AG08396 (cell line): ENCODE measurements at places on chromosomes 6 and 20.

DNA sequence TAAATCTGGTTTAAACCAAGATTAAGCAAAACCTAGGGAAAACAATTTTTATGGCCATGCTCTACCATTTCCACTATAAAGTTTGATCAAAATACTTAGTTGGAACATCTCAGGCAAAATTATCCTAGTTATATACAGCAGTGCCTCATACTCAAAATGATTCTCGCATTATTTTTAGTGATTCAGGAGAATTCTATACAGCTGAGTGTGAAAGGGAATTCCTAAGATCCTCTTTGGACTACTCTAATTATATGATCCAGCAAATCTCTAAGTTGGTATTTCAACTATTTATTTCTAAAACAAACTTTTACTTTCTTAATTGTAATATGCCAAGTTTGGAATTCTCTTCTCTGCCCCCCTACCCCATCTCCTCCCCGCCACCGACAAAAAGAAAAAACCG, 8.6 kb downstream of the DTNBP1 start:
- no peak for DNase-seq

DNA sequence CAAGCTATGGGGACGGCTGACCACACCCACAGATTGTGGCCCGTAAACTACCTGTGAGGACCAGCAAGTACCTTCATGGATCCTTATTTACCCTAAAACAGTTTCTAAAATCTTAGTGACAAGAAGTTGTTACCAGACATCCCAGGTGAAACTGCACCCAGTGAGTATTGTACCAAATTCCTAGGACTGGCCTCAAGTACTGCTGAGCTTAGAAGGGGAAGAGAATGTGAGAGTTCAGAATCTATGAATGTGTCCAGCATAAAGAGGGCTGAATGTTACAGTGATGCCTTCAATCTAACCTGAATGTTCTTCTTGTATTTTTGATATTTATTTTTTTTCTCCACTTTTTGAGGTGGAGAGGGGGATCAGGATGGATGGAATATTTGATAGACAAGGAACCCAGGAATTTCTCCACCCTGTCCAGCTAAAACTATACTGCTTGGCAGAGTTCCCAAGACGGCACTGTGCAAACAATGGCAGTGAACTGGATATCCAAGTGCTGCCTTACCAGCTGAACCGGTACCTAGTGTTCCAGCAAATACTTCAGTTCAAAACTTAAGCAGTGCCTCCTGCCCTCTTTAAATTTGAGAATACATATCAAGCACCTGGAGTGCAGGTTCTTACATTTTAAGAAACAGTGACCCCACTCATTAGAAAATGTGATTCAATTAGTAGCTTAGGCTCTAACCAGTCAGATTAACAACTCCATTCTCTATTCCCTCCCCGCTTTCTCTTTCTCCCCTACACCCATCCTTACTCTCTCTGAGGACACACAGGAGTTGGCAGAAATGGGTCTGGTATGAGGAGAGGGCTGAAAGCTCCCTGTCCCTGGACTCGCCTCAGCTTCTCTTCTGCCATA, 427.3 kb upstream of the FLRT3 start:
- no peak for DNase-seq

DNA sequence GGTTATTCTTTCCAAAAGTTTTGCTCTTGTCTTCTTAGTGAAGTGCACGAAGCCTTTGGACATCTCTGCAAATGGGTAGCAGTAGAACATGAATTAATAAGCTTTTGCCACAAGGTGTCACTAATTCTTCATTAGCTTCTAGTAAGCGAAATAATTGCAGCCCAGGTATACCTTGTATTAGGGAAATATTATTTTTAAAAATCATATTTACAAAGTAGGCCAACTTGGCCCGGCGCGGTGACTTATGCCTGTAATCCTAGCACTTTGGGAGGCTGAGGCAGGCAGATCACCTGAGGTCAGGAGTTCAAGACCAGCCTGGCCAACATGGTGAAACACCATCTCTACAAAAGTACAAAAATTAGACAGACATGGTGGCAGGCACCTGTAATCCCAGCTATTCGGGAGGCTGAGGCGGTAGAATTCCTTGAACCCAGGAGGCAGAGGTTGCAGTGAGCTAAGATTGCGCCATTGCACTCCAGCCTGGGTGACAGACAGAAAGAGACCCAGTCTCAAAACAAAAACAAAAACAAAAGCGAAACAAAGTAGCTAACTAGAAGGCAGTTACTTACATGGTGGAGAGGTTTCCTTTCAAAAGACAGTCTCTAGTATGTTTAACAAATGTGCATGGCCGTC, 8.8 kb upstream of the RSPH3 start:
- peak; percentile 20 for DNase-seq

DNA sequence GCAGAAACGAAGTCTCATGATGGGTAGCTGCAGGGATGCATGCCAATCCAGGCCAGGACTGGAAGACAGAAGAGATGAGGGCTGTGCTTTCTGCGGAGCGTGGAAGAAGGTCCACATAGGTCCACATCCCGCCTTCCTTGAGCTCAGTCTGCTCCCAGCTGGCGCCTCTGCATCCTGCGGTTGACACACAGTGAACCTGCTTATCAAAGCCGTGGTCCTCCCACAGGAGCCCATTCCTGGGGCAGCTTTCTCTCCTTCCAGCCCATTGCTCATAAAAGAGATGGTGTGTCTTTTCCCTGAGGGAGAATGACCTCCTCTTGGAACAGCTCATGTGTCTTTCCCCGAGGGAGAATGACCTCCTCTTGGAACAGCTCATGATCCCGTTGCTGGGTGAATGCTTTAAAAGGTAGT, 225.4 kb downstream of the CDH4 start:
- no peak for DNase-seq

DNA sequence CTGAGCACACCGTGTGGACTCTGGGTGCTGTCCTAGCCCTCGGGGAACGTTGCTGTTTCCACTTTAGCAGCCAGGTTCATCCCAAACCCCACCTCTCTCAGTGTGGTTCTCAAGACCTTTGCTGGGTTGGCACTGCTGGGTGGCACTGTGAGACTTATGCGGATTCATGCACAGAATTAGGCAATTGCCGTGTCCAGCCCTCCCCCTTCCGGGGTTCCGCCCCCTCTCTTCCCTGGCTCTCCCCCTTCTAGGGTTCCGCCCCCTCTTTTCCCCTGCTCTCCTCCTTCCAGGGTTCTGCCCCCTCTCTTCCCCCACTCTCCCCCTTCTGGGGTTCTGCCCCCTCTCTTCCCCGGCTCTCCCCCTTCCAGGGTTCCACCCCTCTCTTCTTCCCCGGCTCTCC, 39.8 kb upstream of the SLCO4A1 start:
- no peak for DNase-seq

GRCh38 chr20:35007891-35008290, 52.2 kb downstream of the MYH7B start:
- DNase-seq, result no peak

DNA sequence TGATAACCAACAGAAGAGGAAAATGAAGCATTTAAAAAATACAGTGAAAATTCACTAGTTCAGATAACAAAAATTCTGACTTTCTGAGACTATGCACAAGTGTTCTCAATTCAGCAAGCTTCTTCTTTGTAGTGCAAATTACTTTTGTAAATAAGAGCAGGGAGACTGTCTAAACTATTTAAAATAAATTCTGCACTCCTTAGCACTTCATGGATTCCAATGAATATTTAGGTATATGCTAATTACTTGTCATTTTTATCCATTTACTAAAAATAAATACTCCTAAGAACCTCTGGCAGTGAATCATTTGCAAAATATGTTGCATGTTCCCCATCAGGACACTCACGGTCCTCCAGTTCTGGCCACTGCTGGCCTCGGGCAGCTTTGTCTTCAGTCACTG, 139.8 kb downstream of the F13A1 start:
- DNase-seq, result no peak

DNA sequence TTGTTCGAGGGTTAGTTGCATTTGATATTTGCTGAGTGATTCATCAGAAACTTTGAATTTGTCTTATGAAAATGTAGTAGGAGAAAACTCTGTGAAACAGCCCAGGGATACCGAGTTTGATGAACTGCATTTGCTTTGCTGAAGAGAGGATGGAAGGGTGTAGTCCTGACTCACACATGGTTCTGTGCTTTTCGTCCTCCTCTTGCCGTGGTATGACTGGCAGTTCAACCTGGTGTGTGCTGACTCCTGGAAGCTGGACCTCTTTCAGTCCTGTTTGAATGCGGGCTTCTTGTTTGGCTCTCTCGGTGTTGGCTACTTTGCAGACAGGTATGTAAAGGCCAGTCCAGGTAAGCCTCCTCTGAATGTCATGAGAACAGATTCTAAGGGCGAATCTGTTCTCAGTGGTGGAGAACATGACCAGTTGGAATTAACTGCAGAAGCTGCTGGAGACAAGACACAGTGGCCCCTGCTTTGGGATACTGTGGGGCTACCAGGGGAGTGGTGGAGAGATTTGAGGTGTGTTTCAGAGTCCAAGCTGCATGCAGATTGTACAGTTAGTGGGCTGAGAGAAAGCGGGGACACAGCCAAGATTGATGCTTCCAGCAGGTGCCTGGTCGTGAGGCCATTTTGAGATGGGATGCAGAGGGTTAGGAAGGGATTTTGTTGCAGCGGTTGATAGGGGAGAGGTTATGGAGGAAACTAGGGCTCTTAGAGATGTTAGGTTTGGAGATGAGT, 8.4 kb downstream of the SLC22A1 start:
- DNase-seq, result no peak

- DNase-seq, result no peak
These were observed 90.1 kb downstream of the ZNF217 start for GRCh38 chr20:53503517-53503919.

GRCh38 chr20:4070323-4071177, 55.2 kb upstream of the RNF24 start:
- no peak for DNase-seq

DNA sequence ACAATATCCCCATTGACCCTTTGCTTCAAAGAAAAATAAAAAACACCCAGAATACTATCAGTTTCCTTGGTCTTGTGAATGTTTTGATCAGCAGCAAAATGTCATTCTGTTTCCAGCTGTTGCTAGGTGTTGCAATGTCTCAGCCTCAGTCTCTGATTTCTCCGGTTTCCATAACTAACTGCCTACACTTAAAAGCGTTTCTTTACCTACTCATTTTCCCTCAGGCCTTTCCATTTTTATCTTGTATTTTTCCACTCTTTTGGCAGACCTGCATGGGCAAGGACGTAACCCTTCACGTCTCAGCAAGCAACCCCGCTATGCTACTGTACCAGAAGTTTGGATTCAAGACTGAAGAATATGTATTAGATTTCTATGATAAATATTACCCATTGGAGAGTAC, 49.4 kb downstream of the KAT14 start:
- no peak for DNase-seq

- peak; percentile 47 for DNase-seq
These were observed 474 bp downstream of the RBM38 start for GRCh38 chr20:57391439-57392301.

DNA sequence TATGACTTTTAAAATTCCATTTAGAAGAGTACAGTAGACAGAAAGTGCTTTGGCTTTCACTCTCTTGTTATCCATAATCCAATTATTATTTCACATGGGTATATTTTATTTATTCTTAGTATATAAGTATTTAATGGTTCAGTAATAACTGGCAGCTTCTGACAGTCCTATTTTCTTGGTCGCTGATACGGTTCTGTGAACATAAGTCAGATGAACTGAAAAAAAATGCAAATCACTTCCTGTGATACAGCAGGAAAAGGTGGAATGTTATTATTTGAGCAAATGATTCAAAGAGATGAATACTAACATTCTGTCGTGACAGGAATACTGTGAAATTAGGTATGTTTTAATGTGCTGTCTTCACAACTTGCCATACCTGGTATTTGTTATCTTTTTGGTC, 132.3 kb downstream of the ARHGAP18 start:
- DNase-seq, result no peak

DNA sequence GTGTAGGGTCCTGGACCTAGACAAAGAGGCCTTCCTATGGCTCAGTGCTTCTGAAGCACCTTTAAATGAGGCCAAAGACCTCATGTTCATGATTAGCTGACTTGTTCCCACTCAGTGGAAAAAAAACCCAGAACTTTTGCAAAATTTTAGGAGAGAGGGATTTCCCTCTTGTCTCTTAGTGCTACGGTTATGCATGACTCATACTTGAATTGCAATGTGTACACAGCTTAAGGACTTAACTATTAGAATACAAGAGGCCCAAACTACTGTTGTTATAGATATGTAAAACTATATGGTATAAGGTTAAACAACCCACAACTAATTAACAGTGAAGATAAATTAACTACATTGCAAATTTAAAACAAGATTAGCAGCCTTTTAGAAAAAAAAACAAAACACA, 32.3 kb upstream of the HLA-A start:
- no peak for DNase-seq
